ENCODE measurements at places on chromosomes 2 and 18. TPM values are rescaled to one million over a fixed set of nuclear protein-coding genes. Genes with fewer than 3 reads are reported as not detected.

The WDR35 gene
- total RNA-seq, result 2.1 TPM

The IL36G gene
- total RNA-seq, result not detected

The RAB27B gene
- 0.11 TPM for total RNA-seq

The EMILIN1 gene
- 301 TPM for total RNA-seq

The SAG gene
- total RNA-seq, result not detected

The C1D gene
- total RNA-seq, result not detected

The PREB gene
- total RNA-seq, result 116 TPM

The RAPH1 gene
- 49.8 TPM for total RNA-seq

The IHH gene
- total RNA-seq, result not detected

Data from ascending aorta (tissue), 2 donors.